Posterior cingulate gyrus (tissue), 11 donors: ENCODE measurements at places on chromosomes 2 and 18.
A peak's percentile ranks its signal among the peaks of the same experiment; 100 is the strongest.

- peak; percentile 85 for DNase-seq
Measured at GRCh38 chr2:85710687-85711577, 16.8 kb downstream of the GNLY start.

DNA sequence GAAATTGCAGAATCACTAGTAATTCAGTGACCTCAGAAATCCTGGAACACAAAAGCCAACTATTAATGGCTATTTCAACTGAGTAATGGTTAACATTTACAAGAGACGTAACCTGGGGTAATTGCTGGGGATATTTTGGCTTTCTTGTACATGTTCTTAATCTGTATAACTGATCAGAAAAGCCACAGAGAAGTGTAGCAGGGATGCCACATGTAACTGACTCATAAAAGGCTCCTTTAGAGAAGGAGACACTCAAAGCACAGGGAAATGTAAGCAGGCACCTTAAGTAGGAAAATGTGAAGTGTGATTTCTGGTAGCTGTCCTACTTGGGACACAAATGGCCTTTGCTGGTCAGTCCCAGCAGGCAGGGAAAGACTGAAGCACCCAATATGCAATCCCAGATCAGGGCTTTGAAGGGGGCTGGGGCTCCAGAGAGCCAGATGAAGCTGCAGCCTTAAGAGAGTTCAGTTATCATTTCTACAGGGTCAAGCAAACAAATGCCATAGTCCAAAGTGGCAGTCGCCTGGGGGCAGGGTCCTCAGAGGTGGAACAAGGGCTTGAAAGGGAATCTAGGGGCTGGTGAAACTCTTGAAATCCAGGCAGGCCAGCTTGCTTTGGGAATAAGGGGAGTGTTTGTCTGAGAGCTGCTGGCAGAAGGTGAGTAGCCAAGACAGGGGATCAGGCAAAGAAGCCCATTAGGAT lies 7.2 kb upstream of the SPOPL start:
- DNase-seq: no peak

GRCh38 chr2:235523486-235524150 lies 29.8 kb downstream of the AGAP1 start:
- DNase-seq: peak; percentile 59

DNA sequence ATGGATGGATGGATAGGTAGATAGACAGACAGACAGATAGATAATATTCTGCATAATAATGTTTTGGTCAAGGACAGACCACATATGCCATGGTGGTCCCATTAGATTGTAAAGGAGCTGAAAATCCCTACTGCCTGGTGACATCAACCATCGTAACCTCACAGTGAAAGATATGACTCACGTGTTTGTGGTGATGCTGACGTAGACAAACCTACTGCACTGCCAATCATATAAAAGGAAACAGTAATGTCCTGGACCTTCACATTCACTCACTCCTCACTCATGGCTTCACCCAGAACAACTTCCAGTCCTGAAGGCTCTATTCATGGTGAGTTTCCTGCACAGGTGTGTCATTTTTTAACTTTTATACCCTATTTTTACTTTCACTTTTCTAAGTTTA lies 202.9 kb upstream of the TPO start:
- DNase-seq: no peak

DNA sequence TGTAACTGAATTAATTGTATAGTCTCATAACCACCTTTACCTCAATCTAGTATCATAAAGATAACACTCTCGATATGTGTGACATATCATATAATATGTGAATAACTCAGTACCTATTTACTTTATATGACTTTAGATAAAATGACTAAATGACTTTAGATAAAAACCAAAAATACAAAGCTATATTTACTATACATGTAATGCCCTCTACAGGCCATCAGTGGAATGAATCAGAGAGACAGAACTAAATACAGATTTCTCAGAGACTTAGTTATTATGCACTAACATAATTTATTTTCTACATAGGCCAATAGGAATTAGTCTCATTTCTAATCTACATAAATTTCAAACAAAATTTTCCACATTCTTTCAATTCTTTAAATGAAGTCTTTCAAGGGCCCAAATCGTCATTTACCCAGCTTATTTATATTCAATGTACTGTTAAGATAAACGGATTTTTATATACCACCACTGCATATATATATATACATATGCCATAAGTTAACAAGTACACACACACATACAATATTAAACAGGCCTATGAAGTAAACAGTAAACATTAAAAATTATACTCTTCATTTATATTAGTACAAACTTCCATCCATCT lies 219.9 kb downstream of the EXOC6B start:
- DNase-seq: no peak

DNA sequence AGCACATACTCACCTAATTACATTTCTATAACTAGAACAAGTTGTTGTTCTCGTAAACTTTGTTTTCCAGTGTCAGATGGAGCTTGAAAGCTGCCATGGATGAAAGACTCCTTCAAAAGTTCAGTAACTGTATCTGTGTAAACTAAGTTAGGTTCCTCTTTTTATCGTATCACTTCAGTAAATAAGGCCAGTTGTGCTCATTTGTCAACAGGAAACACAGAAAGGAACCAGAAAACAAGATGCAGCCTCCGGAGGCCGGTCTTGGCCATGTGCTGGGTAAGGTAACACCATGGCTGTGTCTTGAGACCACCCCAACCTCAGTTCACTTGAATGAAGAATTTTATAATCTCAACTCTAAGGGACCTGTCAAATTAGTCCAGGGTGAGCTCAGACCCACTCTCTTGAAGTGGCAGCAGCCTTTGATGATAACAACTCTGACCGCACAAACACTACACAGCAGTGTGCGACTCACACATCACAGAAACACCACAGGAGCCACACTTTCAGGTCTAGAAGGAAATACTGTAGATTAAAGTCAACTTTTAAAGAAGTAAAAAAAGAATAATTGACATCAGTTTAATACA lies 213.8 kb downstream of the AFF3 start:
- no peak for DNase-seq

- no peak for DNase-seq
Measured at GRCh38 chr2:137957033-137957432, 7.2 kb upstream of the HNMT start.

GRCh38 chr2:37711831-37712230 lies 40.4 kb upstream of the CDC42EP3 start:
- no peak for DNase-seq

DNA sequence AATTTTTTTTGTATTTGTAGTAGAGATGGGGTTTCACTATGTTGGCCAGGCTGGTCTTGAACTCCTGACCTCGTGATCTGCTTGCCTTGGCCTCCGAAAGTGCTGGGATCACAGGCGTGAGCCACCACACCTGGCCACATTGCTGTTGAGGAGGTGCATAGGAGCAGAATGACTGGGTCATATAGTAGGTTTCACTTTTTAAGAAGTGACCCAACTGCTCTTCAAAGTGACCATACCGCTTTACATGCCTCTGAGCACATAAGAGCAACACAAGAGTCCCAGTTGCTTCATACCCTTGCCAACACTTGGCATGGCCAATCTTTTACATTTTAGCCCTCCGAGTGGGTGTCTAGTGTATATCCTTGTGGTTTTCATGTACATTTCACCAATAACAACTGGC lies 28.9 kb downstream of the RRM2 start:
- no peak for DNase-seq

- no peak for DNase-seq
Measured at GRCh38 chr2:71477231-71477691, 23.9 kb downstream of the DYSF start.

GRCh38 chr2:41950666-41950960 lies 97.2 kb upstream of the PKDCC start:
- DNase-seq: no peak

GRCh38 chr2:118773826-118774225 lies 73.6 kb downstream of the EN1 start:
- no peak for DNase-seq

DNA sequence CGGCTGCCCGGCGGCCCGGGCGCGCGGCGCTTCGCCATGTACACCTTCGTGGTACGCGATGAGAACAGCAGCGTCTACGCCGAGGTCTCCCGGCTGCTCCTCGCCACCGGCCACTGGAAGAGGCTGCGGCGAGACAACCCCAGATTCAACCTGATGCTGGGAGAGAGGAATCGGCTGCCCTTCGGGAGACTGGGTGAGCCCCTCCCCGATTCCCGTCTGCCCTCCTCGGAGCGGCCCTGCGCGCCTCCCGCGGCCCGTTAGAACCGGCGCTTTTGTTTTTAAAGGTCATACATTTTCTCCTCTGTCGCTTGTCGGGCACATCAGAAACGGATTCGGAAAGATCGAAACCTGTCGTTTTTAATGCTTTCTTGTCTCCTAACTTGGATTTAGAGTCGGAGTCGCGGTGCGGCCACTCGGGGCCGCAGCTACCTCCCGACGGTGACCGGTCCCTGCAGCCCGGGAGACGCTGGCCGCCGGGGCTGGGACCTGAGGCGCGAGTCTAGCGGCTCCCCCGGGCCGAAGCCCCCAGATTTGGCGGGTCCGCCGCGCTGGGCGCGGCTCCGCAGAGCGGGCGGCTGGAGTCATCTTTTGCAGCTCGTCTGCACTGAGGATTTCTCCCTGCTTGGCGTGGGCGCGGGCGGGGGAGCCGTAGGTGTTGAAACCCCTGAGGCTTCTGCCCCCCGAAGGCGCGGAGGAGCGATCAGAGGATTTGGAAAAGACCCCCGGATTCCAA lies 519 bp downstream of the TTL start:
- peak; percentile 31 for DNase-seq

- DNase-seq: peak; percentile 30
Measured at GRCh38 chr18:9683418-9684396, 24.4 kb upstream of the RAB31 start.
